Activated T-helper 9 cell treated with anti-CD3 and anti-CD28 coated beads, Interleukin-2, amount 50 U/mL, for 16 hours (primary cell): ENCODE measurements at places on chromosomes 12 and 14.
A peak's percentile ranks its signal among the peaks of the same experiment; 100 is the strongest.

- no peak for DNase-seq
Measured at GRCh38 chr12:44286336-44286735, 450.5 kb downstream of the TMEM117 start.

DNA sequence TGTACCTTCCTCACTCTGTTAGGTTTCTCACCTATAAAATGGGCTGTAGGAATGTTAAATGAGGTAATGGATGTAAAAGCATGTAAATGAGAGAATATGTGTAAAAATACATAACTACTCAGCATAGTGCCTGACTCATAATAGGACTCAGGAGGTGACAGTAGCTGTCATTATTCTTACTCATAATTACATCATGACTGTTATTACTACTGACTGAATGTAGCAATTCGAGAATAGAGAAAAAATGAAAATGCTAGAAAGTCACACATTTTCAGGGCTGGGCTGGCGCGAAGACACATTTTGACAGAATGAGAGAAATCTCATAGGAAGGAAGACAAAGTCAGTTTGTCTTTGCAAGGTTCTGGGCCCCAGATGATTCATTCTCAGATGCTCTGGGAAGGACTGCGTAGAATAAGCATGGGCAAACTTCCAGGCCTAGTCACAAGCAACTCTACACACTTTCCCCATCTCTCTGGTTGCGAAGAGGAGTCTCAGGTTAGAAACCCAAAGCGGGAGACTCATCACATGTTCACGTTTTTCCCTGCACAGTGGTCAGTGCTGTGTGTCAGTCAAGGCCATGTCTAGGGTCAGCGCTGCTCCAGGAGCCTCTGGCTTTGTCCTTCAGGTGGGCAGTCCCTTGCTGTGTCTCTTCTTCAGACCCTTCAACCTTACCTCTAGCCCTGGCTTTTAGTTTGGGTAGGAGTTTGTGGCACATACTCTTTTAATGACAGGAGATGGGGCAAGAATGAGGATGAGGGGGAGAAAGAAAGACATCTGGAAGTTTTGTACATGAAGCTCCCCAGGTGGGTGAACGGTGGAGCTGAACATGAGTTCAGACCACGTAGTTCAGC is 8.4 kb downstream of the GPRC5A start:
- peak; percentile 13 for DNase-seq

DNA sequence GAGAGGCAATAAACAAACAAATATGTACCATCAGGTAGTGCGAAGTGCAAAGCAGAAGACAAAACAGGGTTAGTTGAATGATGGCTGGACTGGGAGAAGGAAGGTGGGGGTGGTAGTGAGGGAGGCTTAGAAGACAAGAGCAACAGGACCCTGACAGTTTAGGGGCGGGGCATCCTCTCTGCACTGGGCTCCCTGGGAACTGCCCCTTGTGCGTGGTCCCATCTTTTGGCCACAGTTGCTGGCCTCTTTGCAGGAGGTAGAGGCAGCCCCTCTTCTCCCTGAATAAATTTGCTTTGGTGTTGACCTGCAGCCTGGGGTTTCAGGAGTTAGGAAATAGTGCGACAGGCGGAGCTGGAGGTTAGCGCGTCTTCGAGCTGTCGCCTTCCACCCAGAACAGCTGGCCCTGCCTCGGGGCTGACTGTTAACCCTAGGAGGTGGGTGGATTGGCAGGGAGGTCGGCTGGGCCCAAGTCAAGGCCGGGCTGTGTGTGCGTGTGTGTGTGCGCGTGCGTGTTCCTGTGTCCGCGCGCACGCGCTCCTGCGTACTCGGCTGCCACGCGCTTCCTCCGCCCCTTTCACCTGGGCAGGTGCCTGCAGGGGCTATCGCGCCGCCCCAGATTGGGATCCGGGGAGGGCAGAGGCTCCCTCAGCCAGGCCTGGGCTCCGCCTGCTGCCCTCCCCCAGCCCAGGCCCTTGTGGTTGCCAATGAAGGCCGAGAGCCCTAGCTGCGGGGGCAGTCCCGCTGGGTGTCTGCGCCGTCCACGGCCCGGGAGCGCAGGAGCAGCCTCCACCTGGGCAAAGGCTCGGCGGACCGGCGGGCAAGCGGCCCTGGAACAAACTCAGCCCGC is 180.8 kb downstream of the ADCK1 start:
- DNase-seq, result no peak

DNA sequence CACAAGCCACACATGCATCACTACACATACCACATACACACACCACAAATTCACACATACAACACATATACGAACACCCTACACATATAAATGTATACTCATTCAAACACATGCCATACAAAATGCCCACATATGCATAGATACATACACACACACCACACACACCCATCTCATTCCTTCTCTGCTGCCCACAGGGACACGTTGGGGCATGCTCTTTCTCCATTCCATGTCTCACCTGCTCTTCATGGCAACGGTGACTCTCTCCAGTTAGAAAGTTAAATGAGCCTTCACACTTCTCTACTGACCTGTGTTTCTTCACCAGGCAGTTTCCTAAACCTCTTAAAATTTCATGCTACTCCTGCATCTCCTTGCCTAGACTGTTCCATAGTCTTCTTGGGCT is 1194.8 kb downstream of the BCL11B start:
- DNase-seq, result no peak

GRCh38 chr12:113292091-113292490 is 42.8 kb downstream of the SLC8B1 start:
- no peak for DNase-seq

DNA sequence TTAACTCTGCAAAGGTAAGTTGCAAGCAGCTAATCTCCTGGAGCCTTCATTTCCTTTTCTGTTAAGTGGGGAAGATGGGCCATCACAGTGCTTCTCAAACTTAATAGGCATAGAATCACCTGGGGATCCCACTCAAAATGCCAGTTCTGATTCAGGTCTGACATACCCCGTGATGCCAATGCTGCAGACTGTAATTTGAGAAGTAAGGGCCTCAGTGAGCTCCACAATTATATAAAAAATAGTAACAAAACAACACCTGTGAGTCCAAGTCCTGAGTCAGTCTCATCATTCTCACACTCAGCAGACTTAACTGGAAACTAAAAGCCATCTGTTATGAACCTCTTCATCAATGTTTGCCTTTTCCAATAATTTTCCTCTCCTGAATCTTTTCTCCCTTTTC is 10.8 kb upstream of the PSMA6 start:
- no peak for DNase-seq

GRCh38 chr14:72451054-72451972 is 442.6 kb downstream of the DPF3 start:
- DNase-seq, result no peak

DNA sequence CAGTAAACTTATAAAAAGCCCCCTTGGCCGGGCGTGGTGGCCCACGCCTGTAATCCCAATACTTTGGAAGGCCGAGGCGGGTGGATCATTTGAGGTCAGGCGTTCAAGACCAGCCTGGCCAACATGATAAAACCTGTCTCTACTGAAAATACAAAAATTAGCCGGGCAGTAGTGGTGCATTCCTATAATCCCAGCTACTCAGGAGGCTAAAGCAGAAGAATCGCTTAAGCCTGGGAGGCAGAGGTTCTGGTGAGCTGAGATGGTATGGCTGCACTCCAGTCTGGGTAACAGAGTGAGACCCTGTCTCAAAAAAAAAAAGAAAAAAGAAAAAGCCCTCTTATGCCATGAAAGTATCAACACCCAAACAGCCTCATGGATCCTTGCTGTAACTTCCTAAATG is 3.7 kb downstream of the PRMT5 start:
- DNase-seq, result no peak

- no peak for DNase-seq
Measured at GRCh38 chr12:116881325-116881876, at the start of gene HRK. Gene HRK (minus strand): TSS chr12:116881441. CDS start chr12:116881307, 134 bp downstream.
